B cell (primary cell): ENCODE measurements at places on chromosomes 4 and X. TPM values are rescaled to one million over a fixed set of nuclear protein-coding genes. Genes with fewer than 3 reads are reported as not detected.

DNA sequence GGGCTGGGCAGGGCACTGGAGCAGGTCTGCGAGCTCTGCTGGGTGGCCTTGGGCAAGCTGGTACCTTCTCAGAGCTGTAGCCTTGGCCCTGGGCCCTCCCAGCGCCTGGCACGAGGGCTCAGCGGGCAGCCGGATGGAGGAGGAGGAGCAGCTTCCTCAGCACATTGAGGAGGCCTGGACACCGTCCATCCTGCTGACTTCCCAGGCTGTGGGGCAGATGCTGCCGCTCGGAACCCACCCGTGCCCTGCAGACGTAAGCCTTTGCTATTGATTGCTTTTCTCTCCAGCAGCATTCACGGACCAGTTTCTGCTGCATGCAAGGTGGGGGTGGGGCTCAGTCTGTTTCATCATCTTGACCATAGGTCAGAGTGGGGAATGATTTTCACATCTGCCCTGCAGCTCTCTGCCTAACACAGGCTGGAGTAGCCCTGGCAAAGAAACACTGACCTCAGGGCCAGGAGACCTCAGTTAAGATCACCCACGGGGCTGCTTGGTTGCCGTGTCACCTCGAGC is 80.7 kb upstream of the PSAPL1 start:
- DNase-seq = no peak

GRCh38 chr4:2946812-2947600 is 16.2 kb downstream of the NOP14 start:
- DNase-seq = no peak

DNA sequence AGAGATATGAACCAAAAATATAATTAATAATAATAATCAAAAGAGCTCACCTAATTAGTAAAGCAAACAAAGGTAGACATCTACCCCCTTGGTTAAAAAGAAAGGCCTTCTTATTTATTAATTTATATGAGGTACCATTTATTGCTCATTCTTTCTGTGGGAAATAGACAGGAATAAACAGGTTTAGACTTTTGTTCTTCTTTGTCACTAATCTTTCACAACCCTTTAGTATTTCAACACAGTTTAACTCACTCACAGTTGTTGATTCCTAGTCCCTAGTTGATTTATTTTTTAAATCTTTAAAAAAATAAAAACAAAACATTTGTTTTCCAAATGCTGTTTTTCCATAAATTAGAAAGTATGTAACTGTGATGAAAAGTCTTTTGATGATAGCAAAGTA is 5.6 kb downstream of the PPARGC1A start:
- no peak for DNase-seq

The CLDN22 gene
- total RNA-seq = not detected in 2 replicates

The ATP1B4 gene
- not detected in 2 replicates for total RNA-seq
